ENCODE measurements at places on chromosomes 1 and 21.
A peak's percentile ranks its signal among the peaks of the same experiment; 100 is the strongest.

- no peak for ATAC-seq
Observed at GRCh38 chr1:234734412-234734835, 124.4 kb upstream of the IRF2BP2 start.

- ATAC-seq, result no peak
Observed at GRCh38 chr1:166836733-166837132, 2.5 kb upstream of the POGK start.

GRCh38 chr1:24149866-24150233 is 6.9 kb upstream of the IL22RA1 start:
- ATAC-seq, result peak; percentile 62

DNA sequence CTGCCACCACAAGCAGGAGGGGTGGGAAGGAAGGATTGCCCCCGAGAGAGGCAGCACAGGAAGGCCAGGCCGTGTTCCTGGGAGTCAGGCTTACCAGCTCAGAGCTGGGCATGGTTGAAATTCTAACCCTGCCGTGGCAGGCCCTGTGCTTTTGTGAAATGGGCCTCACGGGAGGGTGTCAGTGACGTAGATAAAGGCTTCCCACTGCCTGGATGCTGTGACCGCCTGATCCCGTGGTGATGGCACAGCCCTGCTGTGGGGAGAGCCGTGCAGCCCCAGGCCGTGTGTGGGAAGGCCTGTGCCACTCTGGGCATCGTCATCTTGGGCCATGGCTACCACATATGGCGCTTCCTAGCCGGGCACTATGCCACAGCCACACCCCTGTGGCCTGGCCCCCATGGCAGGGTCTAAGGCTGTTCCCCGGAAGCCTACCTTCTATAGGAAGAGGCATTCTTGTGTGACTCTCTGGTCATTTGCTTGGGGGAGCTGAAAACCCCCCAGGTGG is 161.3 kb downstream of the PCBP3 start:
- no peak for ATAC-seq

DNA sequence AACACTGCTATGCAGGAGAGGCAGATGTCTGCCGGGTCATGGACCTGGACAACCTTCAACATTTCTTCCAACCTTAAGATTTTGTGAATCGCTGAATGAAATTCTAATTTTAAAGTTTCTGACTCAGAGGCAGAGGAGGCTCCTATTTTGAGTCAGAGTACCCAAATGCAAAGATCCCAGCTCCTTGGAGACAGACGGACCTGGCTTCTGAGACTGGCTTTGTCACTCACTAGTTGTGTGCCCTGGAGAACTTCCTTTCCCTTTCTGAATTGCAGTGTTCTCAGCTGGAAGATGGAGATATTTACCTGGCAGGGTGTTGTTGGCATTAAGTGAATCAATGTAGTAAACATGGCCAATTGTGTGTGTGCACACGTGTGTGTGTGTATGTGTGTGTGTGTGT is 51.9 kb downstream of the IER5 start:
- no peak for ATAC-seq

GRCh38 chr1:26274801-26275425 is 5.0 kb upstream of the SH3BGRL3 start:
- ATAC-seq, result no peak

- ATAC-seq, result no peak
Observed at GRCh38 chr1:18629659-18630510, 761 bp upstream of the PAX7 start.

DNA sequence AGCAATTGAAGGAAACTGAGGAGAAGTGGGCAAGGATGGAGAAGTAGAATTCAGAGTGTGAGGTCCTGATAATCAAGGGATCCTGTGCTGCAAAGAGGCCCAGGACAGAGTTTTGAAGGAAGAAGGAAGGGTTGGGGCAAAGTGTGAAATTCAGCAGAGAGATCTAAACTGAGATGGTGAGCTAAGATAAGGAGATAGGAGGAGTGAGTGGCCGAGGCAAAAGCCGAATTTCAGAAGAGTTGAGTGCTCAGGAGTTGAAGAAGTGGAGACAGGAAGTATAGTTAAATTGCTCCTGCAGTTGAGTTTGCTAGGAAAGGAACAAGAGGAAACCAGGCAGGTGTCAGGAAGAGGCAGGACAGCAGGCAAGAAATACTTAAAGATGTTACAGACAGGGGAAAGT is 16.4 kb upstream of the MAPKAPK2 start:
- no peak for ATAC-seq

DNA sequence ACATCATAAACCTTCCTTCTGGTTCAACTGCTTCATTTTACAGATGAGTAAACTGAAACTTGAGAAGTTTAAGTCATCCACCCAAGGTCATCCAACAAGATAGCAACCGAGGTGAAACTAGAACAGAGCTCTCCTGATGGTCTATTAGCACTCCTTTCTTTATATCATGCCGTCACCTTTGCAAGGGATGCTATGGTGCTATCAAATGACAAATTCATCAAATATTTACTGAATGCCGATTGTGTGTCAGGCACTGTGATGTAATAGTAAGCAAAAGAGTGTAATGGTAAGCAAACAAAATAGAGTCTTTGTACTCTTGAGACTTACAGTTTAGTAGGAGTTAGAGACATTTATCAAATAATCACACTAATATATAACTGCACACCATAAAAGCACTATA is 14.0 kb upstream of the SGIP1 start:
- ATAC-seq, result no peak

GRCh38 chr1:100995198-100995988 is 30.2 kb downstream of the DPH5 start:
- no peak for ATAC-seq

DNA sequence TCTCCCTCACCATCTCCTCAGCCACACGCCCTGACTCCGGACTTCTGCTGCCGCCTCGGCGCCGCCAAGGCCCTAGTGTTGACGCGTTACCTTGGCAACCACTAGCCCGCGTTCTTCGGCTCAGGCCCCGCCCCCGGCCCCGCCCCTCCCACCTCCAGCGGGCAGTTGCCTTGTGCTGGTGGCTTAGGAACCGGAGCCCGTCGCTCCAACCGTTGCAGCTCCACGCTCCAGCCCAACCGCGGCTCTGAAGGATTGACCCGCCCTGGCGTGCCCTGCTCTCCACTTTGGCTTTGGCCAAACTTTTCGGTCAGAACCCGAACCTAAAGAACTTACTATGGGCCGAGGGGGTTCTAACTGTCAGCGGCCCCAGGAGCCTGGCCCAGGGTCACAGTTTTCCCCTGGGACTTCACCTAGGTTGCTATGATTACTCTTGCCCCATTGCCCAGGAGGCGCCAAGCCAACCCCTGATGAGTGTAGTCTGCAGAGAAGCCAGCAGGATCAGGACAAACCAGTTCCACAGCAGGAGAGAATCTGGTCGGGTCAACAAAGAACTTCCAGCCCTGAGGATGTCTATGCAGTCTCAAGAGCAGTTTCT is at the start of gene CFAP45:
Gene CFAP45, minus strand, starts transcription at position 80 of the 595 bp plus-strand sequence. Its CDS starts 67 bp downstream, at position 13.
- ATAC-seq, result no peak

- peak; percentile 65 for ATAC-seq
Observed at GRCh38 chr1:32180186-32181060, 948 bp downstream of the TXLNA start.

GRCh38 chr1:206557636-206558473 is 50.5 kb downstream of the RASSF5 start:
- ATAC-seq, result peak; percentile 39

Data from SK-N-SH treated with all-trans-retinoic acid at 6 μM for 48 hours (cell line).